ENCODE measurements at places on chromosomes 5 and 9.
A peak's percentile ranks its signal among the peaks of the same experiment; 100 is the strongest.

- no peak for DNase-seq
These were observed 341.7 kb downstream of the KIAA0825 start for GRCh38 chr5:94276751-94277150.

- DNase-seq: no peak
These were observed 14.5 kb upstream of the LPCAT1 start for GRCh38 chr5:1538276-1538675.

DNA sequence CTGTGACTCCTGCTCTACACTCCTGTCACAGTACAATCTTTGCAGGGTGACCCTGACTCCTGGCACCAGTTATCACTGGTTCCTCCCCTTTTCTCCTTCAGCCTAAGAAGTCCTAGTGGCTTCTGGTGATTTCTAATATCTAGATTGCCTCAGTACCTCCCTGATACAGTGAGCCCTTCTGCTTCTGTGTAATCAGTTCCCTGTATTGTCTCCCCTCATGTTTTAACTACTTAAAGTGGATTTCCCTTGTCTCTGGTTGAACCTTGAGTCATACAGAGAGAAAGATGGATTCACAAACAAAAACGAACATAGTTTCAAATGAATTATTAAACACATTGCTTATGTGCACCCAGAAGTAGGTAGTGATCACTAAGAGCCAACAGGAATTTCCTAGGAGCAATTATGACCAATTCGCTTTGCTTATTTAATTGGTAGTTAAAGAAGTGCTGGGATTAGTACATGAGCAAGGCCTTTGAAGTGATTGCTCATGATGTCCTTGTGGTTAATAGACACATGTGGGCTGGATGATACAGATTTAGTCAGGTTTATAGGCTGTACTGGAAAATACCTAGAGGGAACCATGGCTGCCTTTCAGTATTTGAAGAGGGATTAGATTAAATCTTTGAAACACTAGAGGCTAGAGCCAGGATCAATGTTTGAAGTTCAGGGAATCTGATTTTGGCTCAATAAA lies 145.8 kb upstream of the MEF2C start:
- no peak for DNase-seq

- DNase-seq: no peak
These were observed 412.7 kb downstream of the ACTL7B start for GRCh38 chr9:108443019-108443633.

- no peak for DNase-seq
These were observed 5.0 kb upstream of the CARD19 start for GRCh38 chr9:93091056-93091452.

GRCh38 chr5:6450319-6450833 lies 1.7 kb downstream of the UBE2QL1 start:
- no peak for DNase-seq

- no peak for DNase-seq
These were observed 207.2 kb downstream of the GOLPH3 start for GRCh38 chr5:31966936-31967335.

- DNase-seq: no peak
These were observed 3.6 kb downstream of the SPAAR start for GRCh38 chr9:35912791-35913400.

- no peak for DNase-seq
These were observed 212.8 kb downstream of the PIK3R1 start for GRCh38 chr5:68428231-68428811.

DNA sequence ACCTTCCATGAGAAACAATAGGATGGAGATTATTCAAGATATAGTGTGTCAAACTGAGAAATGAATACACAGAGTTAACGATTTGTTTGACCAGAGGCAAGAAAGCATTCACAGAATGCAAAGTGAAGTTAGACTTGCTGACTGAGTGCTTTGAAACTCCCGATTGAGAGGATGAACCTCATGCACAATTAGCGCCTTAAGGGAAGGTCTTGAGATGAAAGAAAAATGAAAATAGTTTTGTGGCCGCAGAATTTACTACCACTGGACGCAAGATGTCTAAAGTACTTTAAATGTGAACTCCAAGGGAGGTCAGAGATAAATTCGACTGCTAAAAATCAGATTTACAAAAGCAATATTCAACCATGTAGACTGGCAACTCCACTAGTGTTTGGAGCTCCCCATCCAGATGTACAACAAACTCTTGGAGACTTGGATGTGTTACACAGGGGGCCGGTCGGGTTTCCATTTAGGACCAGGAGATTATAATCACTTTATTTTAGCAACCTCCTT lies 707 bp upstream of the RIMOC1 start:
- DNase-seq: no peak

- DNase-seq: no peak
These were observed 13.6 kb downstream of the TCF7 start for GRCh38 chr5:134127988-134128647.

GRCh38 chr5:172943283-172943841 lies 15.9 kb upstream of the RPL26L1 start:
- DNase-seq: peak; percentile 92

DNA sequence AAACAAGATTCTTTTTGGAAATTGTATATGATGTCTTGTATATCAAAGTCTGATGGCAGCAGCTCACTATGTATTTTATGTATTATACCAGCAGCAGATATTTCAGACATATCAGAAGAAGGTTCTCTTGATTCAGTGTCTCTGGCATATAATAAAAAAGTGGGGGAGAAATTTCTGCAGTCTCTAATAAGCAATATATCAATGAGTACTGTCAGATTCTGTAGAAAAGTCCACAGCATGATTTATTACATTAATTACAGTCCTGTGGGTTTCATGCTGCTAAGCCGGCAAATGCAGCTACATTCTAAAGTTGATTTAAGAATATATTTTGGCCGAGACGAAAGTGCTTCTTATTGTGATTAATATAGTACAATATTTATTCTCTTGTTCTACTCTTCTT lies 113.1 kb downstream of the KIAA1958 start:
- no peak for DNase-seq

GRCh38 chr9:98923451-98924123 lies 20.1 kb upstream of the COL15A1 start:
- no peak for DNase-seq

- peak; percentile 24 for DNase-seq
These were observed 1.8 kb downstream of the TRIM7 start for GRCh38 chr5:181203093-181203711.

Measured in KBM-7 (cell line).